NCI-H2107 (cell line): ENCODE measurements at places on chromosomes 1 and 21.

DNA sequence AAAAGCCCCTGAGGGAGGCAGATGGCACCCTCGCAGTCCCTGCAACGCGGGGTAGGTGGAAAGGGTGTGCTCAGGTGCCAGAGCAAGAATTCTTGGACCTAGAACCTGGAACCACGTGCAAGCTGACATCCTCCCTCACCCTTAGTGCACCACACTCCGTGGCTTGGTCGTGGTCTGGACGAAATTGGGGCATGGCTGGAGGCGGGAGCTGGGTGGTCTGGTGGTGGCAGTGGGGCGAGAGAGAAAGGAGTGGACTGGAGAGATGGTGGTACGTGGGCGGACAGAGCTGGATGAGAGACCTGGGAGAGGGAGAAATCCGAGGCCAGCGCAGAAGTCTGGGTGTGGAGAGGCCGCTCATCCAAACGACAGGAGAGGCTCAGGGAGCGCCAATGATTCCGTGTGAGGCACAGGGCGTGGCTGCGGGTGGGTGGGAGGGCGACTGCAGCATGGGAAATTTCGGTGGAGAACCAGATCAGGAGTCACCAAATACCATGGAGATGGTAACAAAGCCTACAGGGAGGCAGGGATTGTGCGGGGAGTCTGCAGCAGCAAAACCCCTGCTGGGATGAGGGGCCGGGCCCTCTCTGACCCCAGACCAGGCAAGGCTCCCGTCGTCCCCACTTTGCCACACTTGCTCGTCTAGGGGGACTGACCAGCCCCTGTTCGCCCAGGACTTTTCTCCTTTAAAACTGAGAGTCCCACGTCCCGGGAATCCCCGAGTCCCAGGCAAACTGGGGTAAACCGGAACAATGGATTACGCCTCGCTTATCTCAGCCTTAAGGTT, 31.9 kb downstream of the CDCP2 start:
- DNase-seq: no peak

- DNase-seq: no peak
Measured at GRCh38 chr1:209674957-209675564, at the start of gene G0S2. Gene G0S2, plus strand, starts transcription at chr1:209675412. Its CDS starts 273 bp downstream, at chr1:209675685.

GRCh38 chr1:182113879-182114626, 52.5 kb upstream of the ZNF648 start:
- peak; percentile 37 for DNase-seq

DNA sequence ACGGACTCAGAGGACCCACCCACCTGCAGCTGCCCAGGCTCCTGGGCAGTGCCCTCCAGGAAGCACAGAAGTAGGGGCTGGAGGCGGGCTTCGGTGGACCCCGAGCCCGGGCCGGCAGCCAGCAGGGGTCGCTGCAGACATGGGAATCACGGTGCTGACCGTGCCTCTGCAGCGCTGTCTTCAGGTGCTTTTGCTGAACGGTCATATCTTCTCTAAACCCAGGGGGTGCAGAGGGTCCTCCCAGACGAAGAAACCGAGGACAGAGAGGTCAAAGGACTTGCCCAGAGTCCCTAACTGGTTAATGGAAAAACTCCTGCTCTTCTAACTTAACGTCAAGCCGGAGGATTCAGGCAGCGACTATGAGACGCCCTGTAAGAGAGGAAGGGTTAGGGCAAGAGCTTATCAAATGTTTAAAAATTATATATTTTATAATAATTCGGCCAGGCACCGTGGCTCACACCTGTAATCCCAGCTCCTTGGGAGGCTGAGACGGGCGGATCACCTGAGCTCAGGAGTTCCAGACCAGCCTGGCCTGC, 21.5 kb upstream of the LEFTY2 start:
- no peak for DNase-seq

DNA sequence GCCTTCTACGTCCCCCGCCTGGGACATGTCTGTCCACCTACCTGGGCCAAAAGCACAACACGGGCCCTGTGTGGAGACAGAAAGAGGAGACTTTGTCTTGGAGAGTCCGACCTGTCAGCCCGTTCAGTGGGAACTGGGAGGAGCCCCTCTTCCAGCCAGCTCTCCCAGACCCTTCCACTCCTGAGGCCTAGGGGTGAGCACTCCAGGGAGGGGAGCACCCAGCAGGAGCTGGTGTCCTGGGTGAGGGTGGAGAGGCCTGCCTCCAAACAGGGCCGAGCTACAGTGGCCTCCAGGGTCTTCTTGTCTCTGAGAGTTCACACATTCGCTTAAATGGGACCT, 546 bp downstream of the SPOCD1 start:
- no peak for DNase-seq

DNA sequence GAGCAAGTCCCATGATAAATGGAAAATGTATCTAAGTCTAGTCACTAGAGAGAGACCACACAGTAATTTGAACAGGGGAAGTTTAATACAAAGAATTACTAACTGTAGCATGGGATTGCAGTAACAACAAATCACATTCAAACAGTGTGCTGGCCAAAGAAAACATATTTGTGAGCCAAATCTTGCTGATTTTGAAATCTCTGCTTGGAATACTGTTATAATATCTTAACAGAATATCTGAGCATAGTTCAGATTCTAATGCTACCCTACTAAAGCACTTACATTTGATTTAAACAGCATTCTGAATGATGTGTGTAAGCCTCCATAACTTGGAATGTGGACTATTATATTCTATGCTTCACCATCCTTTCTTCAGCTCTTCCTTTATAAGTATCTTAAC, 270.0 kb upstream of the BRINP3 start:
- DNase-seq: no peak

DNA sequence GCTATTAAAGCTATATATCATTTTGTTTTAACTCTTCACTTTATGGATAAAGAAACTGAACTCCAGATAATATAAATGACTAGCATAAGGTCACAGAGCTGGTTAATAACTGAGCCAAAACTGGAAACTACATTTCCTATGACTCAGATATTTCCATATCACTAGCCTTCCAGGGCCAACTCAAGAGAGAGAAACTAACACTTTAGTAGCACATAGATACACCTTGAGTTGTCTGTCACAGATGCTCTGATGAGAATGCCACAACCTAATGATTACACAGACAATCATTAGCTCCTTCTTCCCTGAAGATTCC, 40.7 kb downstream of the NME7 start:
- DNase-seq: no peak

GRCh38 chr1:6935361-6935883, 150.2 kb downstream of the CAMTA1 start:
- no peak for DNase-seq

DNA sequence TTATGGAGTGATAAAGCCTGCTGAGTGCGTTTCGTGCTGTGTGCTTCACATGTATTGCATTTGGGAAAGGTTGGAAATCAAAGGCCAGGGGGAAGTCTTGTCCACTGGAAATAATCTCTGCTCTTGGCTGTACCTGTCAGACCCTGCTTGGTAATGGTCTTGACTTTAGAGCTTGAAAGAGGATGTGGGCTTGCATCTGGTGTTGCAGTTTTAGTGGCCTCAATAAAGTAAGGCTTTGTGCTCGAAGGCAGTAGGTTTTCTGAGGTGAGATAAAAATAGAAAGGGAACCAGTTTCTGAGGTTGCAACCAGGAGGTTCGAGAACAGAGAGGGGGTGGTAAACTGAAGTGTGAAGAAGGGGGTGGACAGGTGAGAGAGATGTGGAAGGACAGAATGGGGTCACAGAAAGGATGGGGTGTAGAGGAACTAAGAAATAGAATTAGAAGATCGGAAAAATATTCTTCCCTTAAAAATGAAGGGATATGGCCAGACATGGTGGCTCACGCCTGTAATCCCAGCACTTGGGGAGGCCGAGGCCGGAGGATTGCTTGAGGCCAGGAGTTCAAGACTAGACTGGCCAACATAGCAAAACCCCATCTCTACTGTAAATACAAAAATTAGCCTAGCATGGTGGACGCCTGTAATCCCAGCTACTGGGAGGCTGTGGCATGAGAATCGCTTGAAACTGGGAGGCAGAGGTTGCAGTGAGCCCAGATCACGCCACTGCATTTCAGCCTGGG, 1.5 kb downstream of the S100PBP start:
- DNase-seq: no peak

GRCh38 chr1:87686671-87687070, 358.0 kb downstream of the LMO4 start:
- DNase-seq: no peak

DNA sequence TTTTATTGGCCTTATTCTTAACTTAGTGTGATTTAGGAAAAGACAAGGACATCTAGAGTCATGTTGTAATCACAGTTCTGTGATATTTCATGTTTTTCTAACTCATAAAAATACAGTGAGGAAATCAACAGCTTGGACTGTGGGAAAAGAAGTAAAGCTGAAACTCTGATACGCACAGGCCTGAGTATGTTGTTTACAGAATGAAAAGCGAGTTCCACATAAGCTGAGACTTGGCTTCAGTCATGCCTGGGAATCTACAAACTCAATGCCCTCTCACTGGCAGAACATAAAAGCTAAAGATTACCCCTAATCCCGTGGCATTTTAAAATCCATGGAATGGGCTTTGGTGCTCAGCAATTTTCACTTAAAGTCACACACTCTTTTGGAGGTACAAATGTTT, 23.6 kb upstream of the ATP5PO start:
- DNase-seq: no peak

- DNase-seq: no peak
Measured at GRCh38 chr1:60949154-60949825, 133.1 kb upstream of the NFIA start.

DNA sequence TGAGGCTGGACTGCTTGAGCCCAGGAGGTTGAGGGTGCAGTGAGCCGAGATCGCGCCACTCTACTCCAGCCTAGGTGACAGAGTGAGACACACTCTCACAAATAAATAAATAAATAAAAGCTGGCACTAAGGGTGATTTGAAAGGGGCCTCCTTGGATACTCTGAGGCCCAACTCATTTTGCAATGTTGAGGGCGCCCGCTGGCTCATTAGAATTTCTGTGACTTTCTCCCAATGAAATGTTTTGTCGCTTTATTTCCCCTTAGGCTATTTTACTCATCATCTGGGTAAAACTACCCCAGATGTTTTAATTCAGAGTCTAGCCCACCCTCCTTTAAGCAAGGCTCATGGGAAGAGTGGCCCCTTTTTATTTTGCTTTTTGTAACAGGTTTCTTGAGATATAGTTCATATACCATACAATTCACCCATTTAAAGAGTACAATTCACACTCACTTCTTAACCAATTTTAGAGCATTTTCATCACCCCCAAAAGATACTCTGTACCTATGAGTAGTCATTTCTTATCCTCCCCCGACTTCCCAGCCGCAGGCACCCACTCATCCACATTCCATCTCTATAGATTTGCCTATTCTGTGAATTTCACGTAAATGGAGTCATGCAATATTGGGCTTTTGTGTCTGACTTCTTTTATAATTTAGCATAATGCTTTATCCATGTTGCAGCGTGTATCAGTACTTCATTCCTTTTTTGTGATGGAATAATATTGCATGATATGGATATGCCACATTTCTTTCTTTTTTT, 259.1 kb downstream of the KAZN start:
- DNase-seq: no peak
